ENCODE measurements at places on chromosomes 7 and 10.

- H3K27ac ChIP-seq, result no peak overlapping the region
- H3K27me3 ChIP-seq, result no peaks in the 10 kb centered on the region
- no peak overlapping the region for H3K4me3 ChIP-seq
- no peaks in the 10 kb centered on the region for H3K4me1 ChIP-seq
Observed at GRCh38 chr10:4046030-4046429, 261.0 kb upstream of the KLF6 start.

GRCh38 chr7:46934198-46934825 lies 647.6 kb downstream of the TNS3 start:
- no peaks in the 10 kb centered on the region for H3K36me3 ChIP-seq
- DNase-seq, result no peak
- no peaks in the 10 kb centered on the region for H3K4me1 ChIP-seq
- H3K4me3 ChIP-seq, result no peak overlapping the region
- H3K27ac ChIP-seq, result no peak overlapping the region
- H3K27me3 ChIP-seq, result no peaks in the 10 kb centered on the region

DNA sequence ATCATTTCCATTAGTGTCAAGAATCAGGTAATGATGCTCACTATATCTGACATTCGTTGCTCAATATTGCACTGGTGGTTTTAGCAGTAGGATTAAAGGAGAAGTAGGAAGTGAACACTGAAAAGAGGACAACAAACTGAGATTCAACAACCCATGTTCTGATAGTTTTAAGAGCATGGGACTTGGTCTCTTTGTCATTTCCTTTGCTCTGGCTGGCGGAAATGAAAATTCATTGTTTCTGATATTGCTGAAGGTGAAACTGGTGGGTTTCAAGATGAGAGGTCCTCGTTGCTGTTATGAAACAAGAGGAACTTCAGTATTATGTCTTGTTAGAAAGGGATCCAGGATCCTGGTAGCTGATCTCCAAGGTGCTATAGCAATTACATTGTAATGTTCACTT lies 129.0 kb downstream of the DNAH11 start:
- no peaks in the 10 kb centered on the region for H3K27me3 ChIP-seq
- no peak overlapping the region for H3K27ac ChIP-seq
- DNase-seq, result no peak
- H3K36me3 ChIP-seq, result no peaks in the 10 kb centered on the region
- no peak overlapping the region for H3K4me3 ChIP-seq

DNA sequence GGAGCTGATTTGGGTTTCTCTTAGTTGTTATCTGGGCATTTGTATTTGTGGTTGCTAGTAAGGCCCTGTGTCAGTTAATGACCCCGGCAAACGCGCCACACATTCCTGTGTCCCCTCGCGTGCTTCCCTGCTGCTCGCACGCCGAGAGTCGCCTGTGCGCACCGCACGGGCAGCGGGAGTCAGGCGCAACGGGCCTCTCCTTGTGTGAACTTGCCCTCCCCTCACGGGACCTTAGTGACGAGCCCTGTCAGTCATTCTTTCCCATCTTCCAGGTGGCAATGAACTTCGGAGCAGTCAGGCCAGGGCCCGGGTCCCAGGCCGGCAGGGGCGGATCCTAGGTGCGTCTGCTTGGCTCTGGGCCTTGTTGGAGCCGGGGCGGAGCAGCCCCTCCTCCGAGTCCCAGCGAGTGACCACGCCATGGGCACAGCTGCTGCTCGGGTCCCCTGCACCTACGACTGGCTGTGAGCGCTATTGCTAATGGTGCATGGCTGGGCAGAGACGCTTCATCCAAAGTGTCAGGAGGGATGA lies 12.4 kb upstream of the PRKAR1B start:
- no peaks in the 10 kb centered on the region for H3K4me1 ChIP-seq
- peaks cover 2% of the 10 kb centered on the region for H3K36me3 ChIP-seq
- no peak overlapping the region for H3K27ac ChIP-seq
- no peaks in the 10 kb centered on the region for H3K27me3 ChIP-seq
- H3K4me3 ChIP-seq, result no peak overlapping the region

GRCh38 chr7:138167869-138168296 lies 91.6 kb downstream of the AKR1D1 start:
- H3K4me3 ChIP-seq, result no peak overlapping the region
- no peak for DNase-seq
- no peaks in the 10 kb centered on the region for H3K4me1 ChIP-seq
- no peak overlapping the region for H3K27ac ChIP-seq
- no peaks in the 10 kb centered on the region for H3K27me3 ChIP-seq

GRCh38 chr7:53426145-53426750 lies 390.8 kb downstream of the POM121L12 start:
- H3K4me3 ChIP-seq, result no peak overlapping the region
- no peaks in the 10 kb centered on the region for H3K4me1 ChIP-seq
- no peak overlapping the region for H3K27ac ChIP-seq
- H3K36me3 ChIP-seq, result no peaks in the 10 kb centered on the region
- H3K27me3 ChIP-seq, result no peaks in the 10 kb centered on the region

GRCh38 chr7:150947761-150948651 lies 30.1 kb downstream of the KCNH2 start:
- no peak overlapping the region for H3K27ac ChIP-seq
- H3K36me3 ChIP-seq, result no peaks in the 10 kb centered on the region
- no peaks in the 10 kb centered on the region for H3K27me3 ChIP-seq
- H3K4me3 ChIP-seq, result no peak overlapping the region

DNA sequence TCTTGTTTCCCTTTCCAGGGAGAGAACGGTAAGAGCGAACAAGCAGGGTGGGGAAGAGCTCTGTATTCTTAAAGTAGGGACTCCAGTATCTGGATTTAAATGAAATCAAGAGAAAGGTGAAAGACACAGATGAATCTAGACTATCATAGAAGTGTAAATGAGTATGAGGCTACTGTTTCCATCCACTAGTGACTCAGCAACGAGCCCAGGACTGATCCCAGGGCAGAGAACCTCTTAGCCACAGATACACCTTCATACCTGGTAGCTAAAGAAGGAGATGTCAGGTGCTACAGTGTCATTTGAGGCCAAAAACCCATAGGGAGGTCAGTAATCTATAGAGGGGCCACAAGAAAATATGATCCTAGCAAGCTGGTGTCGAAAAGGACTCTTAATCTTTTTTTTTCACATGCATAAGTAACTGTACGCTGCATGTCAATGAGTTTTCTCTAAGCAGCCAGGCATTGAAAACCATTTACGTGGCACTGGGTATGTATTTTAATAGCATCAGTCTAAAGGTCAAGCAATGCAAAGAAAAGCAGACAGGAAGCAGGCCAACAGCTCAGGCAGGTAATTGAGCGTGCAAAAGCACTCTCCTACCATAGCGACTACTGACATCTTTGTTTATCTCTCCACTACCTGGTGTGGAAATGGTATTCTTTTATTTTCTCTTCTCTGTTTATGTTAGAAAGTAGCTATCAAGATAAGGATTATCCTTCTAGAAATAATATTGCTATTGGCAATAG lies 91.5 kb upstream of the EGR2 start:
- no peaks in the 10 kb centered on the region for H3K27me3 ChIP-seq
- no peak for DNase-seq
- H3K36me3 ChIP-seq, result no peaks in the 10 kb centered on the region
- H3K4me1 ChIP-seq, result no peaks in the 10 kb centered on the region
- H3K27ac ChIP-seq, result no peak overlapping the region
- no peak overlapping the region for H3K4me3 ChIP-seq

DNA sequence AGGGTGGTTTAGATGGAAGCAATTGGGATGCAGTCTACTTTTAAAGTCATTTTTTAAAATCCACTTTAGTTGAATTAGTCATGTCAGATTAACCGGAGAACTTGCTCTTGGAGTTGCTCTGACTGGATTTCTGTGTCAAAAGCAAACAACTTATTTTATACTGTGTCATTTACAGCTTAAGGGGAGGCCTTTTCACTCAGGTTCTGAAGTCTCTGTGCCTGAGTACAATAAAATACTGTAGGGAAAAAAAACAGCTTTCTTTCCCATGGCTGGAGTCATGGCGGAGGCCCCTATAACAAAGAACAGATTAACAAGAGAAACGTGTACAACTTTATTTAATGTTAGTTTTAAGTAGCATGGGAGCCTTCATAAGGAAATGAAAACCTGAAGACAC lies 39.2 kb upstream of the MSRB2 start:
- DNase-seq, result no peak
- H3K4me1 ChIP-seq, result peaks cover 2% of the 10 kb centered on the region
- no peaks in the 10 kb centered on the region for H3K36me3 ChIP-seq

DNA sequence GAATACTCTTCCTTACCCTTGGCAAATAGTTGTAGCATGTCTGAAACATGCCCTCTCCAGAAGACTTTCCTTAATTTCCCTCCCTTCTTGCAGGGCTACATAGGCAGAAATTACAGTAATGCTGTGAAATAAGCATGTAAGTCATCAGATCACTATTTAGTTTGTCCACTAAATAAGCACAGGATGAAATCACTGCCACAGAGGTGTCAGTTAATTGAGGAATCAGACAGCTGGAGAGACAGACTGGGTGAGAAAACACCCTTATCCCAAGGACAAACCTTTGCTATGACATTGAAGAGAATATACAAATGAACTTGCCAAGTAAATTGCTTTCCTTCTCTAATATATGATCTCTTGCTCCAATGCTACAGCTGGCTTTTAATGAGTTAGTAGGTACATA lies 129.3 kb downstream of the CHRM2 start:
- no peaks in the 10 kb centered on the region for H3K36me3 ChIP-seq
- no peak for DNase-seq
- H3K27ac ChIP-seq, result no peak overlapping the region
- H3K4me1 ChIP-seq, result no peaks in the 10 kb centered on the region
- no peak overlapping the region for H3K4me3 ChIP-seq
- H3K27me3 ChIP-seq, result no peaks in the 10 kb centered on the region

DNA sequence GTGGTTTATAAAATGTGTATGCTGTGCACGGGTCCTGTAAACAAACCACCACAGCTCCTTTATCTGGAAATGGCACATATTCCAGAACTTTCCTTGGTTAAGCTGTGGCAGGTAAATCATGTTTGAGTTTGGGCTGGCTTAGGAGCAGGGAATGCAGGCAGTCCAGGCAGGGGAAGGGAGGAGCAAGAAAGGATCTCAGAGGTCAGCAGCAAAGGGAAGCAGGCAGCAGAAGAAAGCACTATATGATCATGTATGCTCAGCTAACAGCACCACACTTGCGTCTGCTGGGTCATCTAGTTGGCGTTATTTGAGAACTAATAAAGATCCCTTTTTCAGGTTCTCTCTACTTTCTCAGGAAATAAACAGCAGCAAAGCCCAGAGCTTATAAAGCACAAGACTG lies 7.8 kb downstream of the ICA1 start:
- H3K27me3 ChIP-seq, result peaks cover 1% of the 10 kb centered on the region
- no peak for DNase-seq
- H3K27ac ChIP-seq, result no peak overlapping the region
- no peaks in the 10 kb centered on the region for H3K4me1 ChIP-seq

DNA sequence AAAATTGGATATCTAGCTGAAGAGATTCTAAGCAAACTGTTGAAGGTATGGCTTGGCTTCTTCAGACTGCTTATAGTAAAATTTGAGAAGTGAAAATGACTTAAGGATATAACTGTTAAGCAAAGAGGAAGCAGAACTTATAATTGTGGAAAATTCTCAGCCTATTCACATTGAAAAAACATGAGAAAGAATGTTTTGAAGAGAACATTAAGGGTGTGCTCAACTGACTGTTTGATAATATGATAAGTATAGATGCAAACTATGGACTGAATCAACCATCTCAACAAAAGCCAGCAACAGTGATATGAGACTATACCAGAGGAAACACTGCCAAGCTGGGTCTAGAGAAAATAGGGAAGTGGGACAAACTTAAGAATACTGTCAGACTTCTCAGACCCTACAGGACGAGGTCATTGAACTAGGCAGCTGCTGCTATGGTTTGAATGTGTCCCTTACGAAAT lies 133.1 kb upstream of the PPP1R3A start:
- no peak overlapping the region for H3K4me3 ChIP-seq
- H3K36me3 ChIP-seq, result no peaks in the 10 kb centered on the region
- DNase-seq, result no peak
- no peak overlapping the region for H3K27ac ChIP-seq

GRCh38 chr10:70271996-70272924 lies 11.5 kb downstream of the NPFFR1 start:
- no peak overlapping the region for H3K4me3 ChIP-seq
- no peaks in the 10 kb centered on the region for H3K4me1 ChIP-seq
- no peak overlapping the region for H3K27ac ChIP-seq
- H3K36me3 ChIP-seq, result no peaks in the 10 kb centered on the region
- DNase-seq, result no peak

DNA sequence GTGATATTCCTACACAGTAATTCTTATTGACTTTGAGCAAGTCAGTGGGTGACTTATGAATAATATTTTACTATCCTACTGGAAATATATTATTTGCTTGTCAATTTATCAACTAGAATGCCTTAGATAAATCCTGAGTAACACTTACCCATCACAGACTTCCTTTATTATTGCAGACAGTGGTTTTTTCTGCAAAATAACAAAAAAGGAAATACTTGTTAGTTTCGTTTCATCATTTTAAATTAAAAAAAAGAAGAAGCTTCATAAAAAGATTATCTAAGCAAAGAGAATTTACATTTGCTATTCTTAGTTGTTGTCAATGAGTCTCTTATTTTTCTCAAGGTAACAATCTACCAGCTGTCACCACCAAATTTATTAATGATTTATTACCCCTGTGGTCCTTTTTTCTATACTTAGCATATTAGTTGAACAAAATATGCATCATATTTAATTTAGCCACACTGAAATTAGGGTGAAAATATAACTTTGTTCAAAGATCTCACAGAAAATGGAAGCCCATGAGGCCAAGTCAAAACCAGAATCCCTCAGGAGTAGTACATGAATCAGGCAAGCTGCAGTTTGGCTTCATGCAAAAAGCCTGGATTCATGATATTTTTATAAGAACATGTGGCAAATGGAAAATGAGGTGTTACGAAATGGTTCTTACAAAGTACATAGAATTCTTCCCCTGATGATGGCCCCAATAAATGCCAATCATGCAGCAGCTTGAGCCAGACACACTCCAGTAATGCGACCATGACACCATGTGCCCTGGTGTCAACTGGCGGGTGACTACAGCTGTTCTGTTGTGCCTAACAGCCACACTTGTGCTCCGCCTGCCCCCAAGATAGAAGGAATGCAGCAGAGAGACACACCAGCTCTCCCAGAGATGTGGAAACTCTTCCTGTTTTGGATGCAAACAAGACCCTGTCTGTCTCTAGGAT lies 132.6 kb downstream of the ELMO1 start:
- H3K27ac ChIP-seq, result no peak overlapping the region
- no peaks in the 10 kb centered on the region for H3K27me3 ChIP-seq
- H3K4me1 ChIP-seq, result no peaks in the 10 kb centered on the region
- DNase-seq, result no peak

DNA sequence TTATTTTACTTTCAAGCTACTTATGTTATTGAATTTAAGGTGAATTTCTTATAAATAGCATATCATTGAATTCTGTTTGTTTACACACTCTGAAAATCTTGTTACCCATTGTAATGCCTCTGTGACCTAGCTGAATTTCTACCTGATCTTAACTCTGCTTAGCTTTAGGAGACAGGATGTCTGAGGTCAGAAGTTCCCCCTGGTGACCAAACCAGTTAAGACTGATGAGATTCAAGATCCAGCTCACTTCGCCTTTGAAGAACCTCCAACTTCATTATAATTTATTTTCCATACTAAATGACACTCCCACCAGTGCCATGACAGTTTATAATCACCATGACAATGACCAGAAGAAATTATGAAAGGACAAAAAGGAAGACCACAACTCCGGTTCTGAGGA lies 213.4 kb upstream of the CDC14C start:
- no peaks in the 10 kb centered on the region for H3K4me1 ChIP-seq
- no peaks in the 10 kb centered on the region for H3K36me3 ChIP-seq
- no peaks in the 10 kb centered on the region for H3K27me3 ChIP-seq
- H3K4me3 ChIP-seq, result no peak overlapping the region
- no peak overlapping the region for H3K27ac ChIP-seq
- no peak for DNase-seq

GRCh38 chr10:131396121-131397050 lies 84.9 kb upstream of the TCERG1L start:
- no peaks in the 10 kb centered on the region for H3K27me3 ChIP-seq
- no peak overlapping the region for H3K27ac ChIP-seq
- H3K4me3 ChIP-seq, result no peak overlapping the region

Measured in aorta (tissue), 5 donors.